Effector memory CD4-positive, alpha-beta T cell (primary cell): ENCODE measurements at places on chromosomes 5 and 9.

- DNase-seq, result no peak
These were observed 2.0 kb upstream of the NSD1 start for GRCh38 chr5:177131352-177132135.

GRCh38 chr5:112787261-112787660, 49.6 kb downstream of the APC start:
- DNase-seq, result no peak

GRCh38 chr9:3980771-3981170, 319.1 kb downstream of the GLIS3 start:
- DNase-seq, result no peak

DNA sequence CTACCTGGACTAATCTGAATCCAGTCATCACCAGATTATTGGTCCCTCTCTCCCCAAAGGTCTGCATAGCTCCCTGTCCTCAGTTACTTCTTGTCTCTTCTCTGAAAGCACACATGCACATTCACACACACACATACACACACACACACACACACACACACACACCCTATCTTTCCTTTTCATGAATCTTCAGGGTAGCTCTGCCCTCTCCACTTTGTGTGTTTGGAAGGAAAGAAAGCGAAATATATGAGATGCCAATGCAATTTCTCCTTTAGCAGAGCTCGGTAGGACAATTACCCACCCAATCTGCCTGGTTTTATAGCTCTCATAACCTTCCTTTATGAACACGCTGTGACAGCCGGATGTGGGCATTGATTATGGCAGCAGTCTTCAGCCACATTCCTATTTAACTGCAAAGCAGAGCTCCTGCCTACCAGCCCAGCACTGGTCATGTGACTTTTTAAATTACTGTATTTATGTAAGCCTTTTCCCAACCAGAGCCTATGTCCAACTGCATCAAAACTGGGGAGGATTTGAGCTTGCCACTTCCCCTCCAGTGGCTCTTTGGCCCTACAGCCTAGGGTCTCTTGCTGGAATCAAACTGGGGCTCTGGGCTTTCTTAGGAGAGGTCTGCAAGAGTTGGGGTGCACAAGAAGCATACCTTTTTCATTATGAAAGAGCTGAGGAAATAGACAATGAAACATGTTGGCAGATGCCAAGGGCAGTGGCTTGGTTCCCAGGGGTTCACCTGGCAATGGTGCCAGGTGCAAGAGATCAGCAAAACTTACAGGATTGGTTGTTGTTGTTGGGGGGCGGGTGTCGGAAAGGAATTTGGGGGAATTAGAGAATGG, 20.8 kb upstream of the MATR3 start:
- DNase-seq, result no peak

DNA sequence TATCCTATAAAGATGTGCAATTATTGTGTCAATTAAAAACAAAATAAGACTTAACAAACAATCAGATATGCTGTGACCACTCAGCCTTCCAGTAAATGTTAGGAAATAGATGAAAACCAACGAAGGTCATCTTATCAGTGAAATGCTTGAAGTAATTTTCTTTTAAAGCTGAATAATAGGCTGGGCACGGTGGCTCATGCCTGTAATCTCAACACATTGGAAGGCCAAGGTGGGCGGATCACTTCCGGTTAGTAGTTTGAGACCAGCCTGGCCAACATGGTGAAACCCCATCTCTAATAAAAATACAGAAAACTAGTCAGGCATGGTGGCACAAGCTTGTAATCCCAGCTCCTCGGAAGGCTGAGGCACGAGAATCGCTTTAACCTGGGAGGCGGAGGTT, 31.2 kb downstream of the NLN start:
- no peak for DNase-seq
